ENCODE measurements at places on chromosomes 16 and 17. TPM values are rescaled to one million over a fixed set of nuclear protein-coding genes. Genes with fewer than 3 reads are reported as not detected.

The ETV4 gene
- 22.0 TPM for total RNA-seq

The ERI2 gene
- total RNA-seq, result 18.7 TPM

The ADAM11 gene
- 0.50 TPM for total RNA-seq

The TBC1D3I gene
- total RNA-seq, result under 0.01 TPM

The KPNA2 gene
- 297 TPM for total RNA-seq

The GGT6 gene
- not detected for total RNA-seq

The MFSD6L gene
- total RNA-seq, result not detected

The NOXO1 gene
- not detected for total RNA-seq

The RDM1 gene
- total RNA-seq, result 6.7 TPM

The PPL gene
- total RNA-seq, result 6.9 TPM

The NUP88 gene
- total RNA-seq, result 110 TPM

The CETP gene
- total RNA-seq, result not detected

The HOXB3 gene
- total RNA-seq, result 45.0 TPM

The SNX20 gene
- not detected for total RNA-seq

The KRT31 gene
- not detected for total RNA-seq

The FOXN1 gene
- not detected for total RNA-seq

The KRTAP2-3 gene
- not detected for total RNA-seq

The ANKRD40CL gene
- not detected for total RNA-seq

The KRT36 gene
- total RNA-seq, result not detected

The TP53TG3B gene
- not detected for total RNA-seq

The AXIN2 gene
- total RNA-seq, result 1.0 TPM

The MRPL58 gene
- 95.0 TPM for total RNA-seq

The GPS1 gene
- 180 TPM for total RNA-seq

The SLC38A8 gene
- total RNA-seq, result not detected

The IL34 gene
- 0.84 TPM for total RNA-seq

The KRT40 gene
- total RNA-seq, result not detected

The PRCD gene
- 2.2 TPM for total RNA-seq

The SRCIN1 gene
- total RNA-seq, result not detected

The SSTR5 gene
- not detected for total RNA-seq

The KRT12 gene
- not detected for total RNA-seq

The GPRC5C gene
- total RNA-seq, result 1.3 TPM

The METTL16 gene
- 12.2 TPM for total RNA-seq

The IL17C gene
- not detected for total RNA-seq

The WNT9B gene
- total RNA-seq, result not detected

The PRAC2 gene
- not detected for total RNA-seq

The CSH2 gene
- total RNA-seq, result not detected

The GPRC5B gene
- 3.2 TPM for total RNA-seq

The CLDN7 gene
- total RNA-seq, result 11.3 TPM

The FAM222B gene
- total RNA-seq, result 10.9 TPM

The CCDC78 gene
- 1.5 TPM for total RNA-seq

The CHST5 gene
- under 0.01 TPM for total RNA-seq

The SAT2 gene
- total RNA-seq, result 35.5 TPM

The TMC5 gene
- total RNA-seq, result not detected

The SLC5A10 gene
- total RNA-seq, result not detected

The SCNN1G gene
- not detected for total RNA-seq

The CCL17 gene
- total RNA-seq, result not detected

The EPX gene
- total RNA-seq, result not detected

The QRICH2 gene
- total RNA-seq, result 0.59 TPM

The RND2 gene
- total RNA-seq, result 0.45 TPM

The SLC13A2 gene
- total RNA-seq, result not detected
